Cardiac muscle cell (in vitro differentiated cells and primary cell): ENCODE measurements at places on chromosomes 7 and 10.
A peak's percentile ranks its signal among the peaks of the same experiment; 100 is the strongest.

DNA sequence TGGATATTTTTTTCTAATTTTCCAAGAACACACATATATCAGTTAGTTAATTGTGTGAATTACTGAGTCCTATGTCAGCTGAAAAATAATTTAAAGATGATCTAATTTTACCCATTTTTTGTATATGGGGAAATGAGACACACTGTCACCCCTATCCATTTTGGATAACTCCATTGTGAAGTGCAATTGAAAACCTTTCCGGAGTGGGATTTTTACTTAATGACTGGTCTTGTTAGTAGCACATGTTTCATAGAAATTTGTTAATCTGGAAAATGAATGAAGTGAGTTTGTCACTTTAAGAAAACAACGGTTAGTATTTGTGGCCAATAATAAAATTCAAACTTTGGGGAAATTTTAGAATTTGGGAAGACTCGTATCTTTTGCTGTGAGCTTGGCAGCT lies 2.0 kb downstream of the GARS1 start:
- peaks cover 12% of the 10 kb centered on the region for H3K4me1 ChIP-seq
- H3K27ac ChIP-seq: no peak overlapping the region
- H3K4me3 ChIP-seq: peak overlapping the region; percentile 90
- H3K27me3 ChIP-seq: no peaks in the 10 kb centered on the region
- no peak for DNase-seq
- peaks cover 24% of the 10 kb centered on the region for H3K36me3 ChIP-seq

GRCh38 chr7:115618676-115619075 lies 411.9 kb downstream of the TFEC start:
- no peak overlapping the region for H3K4me3 ChIP-seq
- H3K27ac ChIP-seq: no peak overlapping the region
- DNase-seq: no peak
- no peaks in the 10 kb centered on the region for H3K27me3 ChIP-seq
- H3K4me1 ChIP-seq: no peaks in the 10 kb centered on the region

- no peaks in the 10 kb centered on the region for H3K36me3 ChIP-seq
- no peak overlapping the region for H3K27ac ChIP-seq
- no peaks in the 10 kb centered on the region for H3K27me3 ChIP-seq
Measured at GRCh38 chr7:148049068-148049467, 541.5 kb upstream of the C7orf33 start.

DNA sequence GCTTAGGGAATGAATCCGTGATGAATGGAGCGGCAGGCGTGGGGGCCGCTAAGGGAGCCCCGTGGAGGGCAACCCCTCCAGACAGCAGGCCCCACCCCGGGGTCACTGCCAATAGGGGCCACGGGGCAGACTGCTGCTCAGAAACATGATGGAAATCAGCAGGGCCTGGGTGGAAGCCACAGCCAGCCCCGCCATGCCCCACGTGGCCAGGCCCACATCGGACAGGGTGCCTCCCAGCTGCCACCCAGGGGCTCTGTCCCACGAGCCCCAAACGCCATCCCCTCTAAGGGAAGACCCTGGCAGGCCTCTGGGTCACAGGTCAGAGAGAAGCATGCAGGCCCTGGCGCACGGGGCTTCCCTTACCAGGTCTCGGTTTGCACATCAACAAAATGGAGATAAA lies 28.4 kb downstream of the TNRC18 start:
- DNase-seq: no peak
- H3K27ac ChIP-seq: no peak overlapping the region
- no peaks in the 10 kb centered on the region for H3K36me3 ChIP-seq
- H3K27me3 ChIP-seq: no peaks in the 10 kb centered on the region
- no peak overlapping the region for H3K4me3 ChIP-seq
- no peaks in the 10 kb centered on the region for H3K4me1 ChIP-seq

DNA sequence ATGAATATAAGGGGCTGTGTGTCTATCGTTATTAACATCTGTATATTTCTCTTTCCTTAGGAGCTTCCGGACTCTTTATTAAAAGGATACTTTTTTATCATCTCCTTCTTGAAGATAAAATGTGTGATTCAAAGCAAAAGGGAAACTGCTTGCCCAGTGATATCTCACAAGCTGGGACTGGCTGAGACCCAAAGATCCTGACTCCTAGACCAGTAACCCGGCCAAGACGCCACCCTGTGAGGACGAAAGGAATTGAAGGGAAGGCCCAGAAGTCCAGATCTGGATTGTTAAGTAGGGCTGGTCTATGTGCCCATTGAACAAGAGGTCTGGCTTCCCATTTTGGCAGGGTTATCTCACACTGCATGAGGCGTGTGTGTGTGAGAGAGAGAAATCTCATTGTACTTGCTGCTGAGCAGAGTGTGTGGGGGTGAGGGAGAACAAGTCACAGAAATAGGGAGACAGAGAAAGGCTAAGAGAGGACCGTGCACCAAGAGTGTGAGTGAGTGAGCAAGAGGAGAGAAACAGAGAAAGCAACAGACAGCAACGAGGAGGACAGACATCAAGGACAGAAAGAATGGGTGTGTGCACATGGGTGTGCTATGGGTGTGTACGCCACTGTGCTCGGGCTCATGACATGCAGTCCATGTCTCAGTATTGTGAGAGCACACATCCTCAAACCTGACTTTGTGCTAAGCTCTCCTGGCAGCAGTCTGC lies 75.4 kb downstream of the PLXNA4 start:
- H3K4me1 ChIP-seq: peaks cover 10% of the 10 kb centered on the region
- no peaks in the 10 kb centered on the region for H3K27me3 ChIP-seq
- no peak overlapping the region for H3K27ac ChIP-seq
- no peaks in the 10 kb centered on the region for H3K36me3 ChIP-seq
- H3K4me3 ChIP-seq: no peak overlapping the region

DNA sequence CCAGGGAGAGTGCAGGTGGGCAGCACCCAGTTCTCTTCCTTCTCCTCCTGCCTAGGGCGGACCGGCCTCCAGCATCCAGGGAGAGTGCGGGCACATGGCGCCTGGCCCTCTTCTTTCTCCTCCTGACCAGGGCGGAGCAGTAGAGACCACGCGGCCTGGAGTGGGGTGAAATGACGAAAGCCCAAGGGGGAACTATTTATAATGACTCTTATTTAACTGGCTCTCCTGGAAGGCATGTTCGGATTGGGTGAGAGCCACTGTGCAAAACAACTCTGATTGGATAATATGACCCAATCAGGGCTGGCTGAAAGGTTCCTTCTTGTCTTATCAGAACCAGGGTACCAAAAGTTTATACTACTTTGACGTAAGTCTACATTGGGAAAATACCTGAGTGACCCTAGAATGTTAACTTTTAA lies 63.1 kb downstream of the ZNF37A start:
- no peak overlapping the region for H3K27ac ChIP-seq
- no peak overlapping the region for H3K4me3 ChIP-seq
- DNase-seq: no peak
- H3K27me3 ChIP-seq: no peaks in the 10 kb centered on the region
- no peaks in the 10 kb centered on the region for H3K4me1 ChIP-seq
- no peaks in the 10 kb centered on the region for H3K36me3 ChIP-seq

DNA sequence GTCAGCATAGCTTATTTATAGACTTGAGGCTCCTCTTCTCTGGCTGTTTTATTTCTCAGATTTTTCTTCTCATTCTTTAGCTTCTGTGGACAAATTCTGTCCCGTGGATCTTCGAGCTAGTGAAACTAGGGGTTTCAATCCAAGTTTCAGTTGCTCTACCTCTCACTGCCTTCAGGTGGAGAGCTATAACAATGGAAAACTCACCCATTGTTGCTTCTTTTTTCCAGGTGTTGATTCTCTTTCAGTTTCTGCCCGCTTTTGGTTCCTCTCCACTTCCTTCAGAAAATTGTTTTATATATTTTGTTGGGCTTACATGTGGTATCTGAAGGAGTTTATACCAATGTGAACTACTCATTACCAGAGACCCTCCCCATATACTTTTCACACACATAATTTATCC lies 266.1 kb downstream of the TCF7L2 start:
- no peaks in the 10 kb centered on the region for H3K36me3 ChIP-seq
- no peaks in the 10 kb centered on the region for H3K4me1 ChIP-seq
- H3K27ac ChIP-seq: no peak overlapping the region

DNA sequence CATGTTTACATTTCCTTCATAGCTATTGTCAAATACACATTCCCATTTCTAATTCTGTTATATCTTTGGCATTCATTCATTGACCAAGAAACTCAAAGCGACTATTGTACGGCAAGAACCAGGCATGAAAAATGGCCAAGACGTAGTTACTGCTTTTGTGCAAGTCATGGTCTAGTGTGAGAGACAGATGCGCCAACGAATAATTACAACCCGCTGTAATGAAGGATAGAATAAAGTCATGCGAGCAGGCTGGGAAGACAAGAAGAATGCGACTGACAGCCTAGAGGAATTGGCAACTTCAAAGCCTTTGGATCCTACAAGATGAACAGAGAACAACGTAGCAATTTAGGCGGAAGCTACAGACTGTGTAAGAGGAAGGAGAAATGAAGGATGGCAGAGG lies 221.2 kb downstream of the CALN1 start:
- no peak overlapping the region for H3K4me3 ChIP-seq
- no peak for DNase-seq
- no peak overlapping the region for H3K27ac ChIP-seq
- no peaks in the 10 kb centered on the region for H3K27me3 ChIP-seq
- no peaks in the 10 kb centered on the region for H3K36me3 ChIP-seq
- no peaks in the 10 kb centered on the region for H3K4me1 ChIP-seq

DNA sequence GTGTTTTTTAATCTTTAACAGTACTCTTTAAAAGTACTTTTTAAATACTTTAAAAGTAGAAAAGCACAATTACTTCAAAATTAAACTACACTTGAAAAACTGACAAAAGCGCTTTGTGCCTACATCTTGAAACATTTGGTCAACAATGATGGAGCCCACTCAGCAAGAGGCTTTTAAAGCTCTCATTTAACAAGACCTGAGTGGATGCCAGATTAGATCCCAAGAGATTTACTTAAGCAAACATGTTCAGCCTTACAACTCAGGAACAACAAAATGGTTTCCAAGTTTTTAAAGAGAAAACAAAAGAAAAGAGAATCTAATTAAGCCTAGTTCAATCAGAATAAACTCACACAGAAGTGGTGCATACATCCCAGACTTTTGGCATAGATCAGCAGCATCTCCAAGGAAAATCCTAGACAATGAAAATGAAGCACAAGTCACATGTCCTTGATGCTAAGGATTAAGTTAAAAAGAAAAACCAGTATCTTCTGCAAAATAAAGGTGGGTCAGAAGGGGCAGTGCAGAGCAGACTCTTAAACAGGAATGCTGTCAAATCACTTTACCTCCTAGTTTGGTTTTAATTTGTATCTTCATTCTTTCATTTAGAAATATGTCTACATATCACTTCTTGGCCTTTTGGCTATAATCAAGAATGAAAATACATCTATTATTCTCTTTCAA lies 26.2 kb downstream of the HIBADH start:
- H3K4me1 ChIP-seq: peaks cover 8% of the 10 kb centered on the region
- H3K27me3 ChIP-seq: no peaks in the 10 kb centered on the region
- peak; percentile 65 for DNase-seq

DNA sequence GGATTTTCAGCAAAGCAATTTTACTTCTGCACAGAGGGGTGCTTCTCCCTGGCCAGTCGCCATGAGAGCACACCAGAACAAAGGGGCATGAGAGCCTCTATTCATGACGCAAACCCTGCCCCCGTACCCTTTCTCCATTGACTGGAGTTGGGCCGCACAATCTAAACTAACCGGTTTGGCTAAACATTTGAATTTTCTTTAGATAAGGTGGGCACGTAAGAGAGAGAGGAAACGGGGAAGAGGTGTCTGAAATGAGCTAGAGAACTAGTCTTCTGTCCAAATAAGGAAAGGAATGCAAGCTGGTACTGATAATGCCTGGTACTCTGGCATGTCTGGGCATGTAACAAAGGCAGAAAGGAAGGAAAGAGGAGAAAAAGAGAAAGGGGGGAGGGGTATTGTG lies 13.2 kb upstream of the SCIN start:
- no peak overlapping the region for H3K4me3 ChIP-seq
- no peaks in the 10 kb centered on the region for H3K27me3 ChIP-seq
- no peaks in the 10 kb centered on the region for H3K4me1 ChIP-seq

DNA sequence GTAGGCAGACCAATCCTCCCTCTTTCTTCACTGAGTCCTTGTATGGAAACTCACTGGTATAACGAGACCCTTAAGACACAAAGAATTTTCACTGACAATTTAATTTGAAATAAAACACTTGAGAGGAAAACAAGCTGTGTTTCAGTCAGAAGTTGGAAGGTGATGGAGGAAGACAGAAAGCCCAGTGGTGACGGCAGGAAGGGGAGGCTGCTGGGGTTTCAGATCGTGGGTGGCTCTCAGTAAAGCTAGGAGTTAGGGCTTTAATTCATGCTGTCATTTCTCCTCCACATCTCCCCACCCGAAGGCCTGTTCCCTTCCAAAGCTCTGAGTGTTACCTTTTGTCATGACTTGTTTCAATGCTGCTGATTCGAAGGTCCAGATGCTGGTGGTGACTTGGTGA lies 605.2 kb upstream of the DPP6 start:
- H3K4me1 ChIP-seq: no peaks in the 10 kb centered on the region
- no peaks in the 10 kb centered on the region for H3K36me3 ChIP-seq
- H3K27ac ChIP-seq: no peak overlapping the region
- no peak for DNase-seq
- no peaks in the 10 kb centered on the region for H3K27me3 ChIP-seq
- H3K4me3 ChIP-seq: no peak overlapping the region

DNA sequence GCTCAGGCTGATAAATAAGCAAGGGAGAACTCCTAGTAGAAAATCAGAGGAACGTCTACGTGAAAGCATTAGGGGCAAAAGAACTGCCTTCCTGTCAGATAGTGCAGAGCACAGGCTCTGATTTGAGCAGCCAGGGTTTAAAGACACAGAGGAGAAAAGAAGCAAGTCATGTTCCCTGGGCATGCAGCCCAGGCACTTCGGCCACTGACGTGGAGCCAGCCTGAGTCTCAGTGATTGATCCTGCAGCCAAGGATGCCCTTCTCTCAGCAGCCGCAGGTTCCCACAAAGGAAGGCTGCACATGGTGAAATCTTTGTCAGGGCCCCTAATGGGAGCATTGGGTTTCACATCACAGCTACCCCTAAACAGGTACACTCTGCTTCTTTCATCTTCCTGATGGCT lies 161.7 kb upstream of the HPS1 start:
- no peaks in the 10 kb centered on the region for H3K36me3 ChIP-seq
- no peaks in the 10 kb centered on the region for H3K27me3 ChIP-seq
- H3K4me3 ChIP-seq: no peak overlapping the region
- peaks cover 2% of the 10 kb centered on the region for H3K4me1 ChIP-seq
- no peak for DNase-seq

GRCh38 chr7:20260223-20260622 lies 43.0 kb upstream of the MACC1 start:
- peaks cover 10% of the 10 kb centered on the region for H3K4me1 ChIP-seq
- H3K27ac ChIP-seq: no peak overlapping the region
- H3K27me3 ChIP-seq: no peaks in the 10 kb centered on the region
- DNase-seq: no peak

DNA sequence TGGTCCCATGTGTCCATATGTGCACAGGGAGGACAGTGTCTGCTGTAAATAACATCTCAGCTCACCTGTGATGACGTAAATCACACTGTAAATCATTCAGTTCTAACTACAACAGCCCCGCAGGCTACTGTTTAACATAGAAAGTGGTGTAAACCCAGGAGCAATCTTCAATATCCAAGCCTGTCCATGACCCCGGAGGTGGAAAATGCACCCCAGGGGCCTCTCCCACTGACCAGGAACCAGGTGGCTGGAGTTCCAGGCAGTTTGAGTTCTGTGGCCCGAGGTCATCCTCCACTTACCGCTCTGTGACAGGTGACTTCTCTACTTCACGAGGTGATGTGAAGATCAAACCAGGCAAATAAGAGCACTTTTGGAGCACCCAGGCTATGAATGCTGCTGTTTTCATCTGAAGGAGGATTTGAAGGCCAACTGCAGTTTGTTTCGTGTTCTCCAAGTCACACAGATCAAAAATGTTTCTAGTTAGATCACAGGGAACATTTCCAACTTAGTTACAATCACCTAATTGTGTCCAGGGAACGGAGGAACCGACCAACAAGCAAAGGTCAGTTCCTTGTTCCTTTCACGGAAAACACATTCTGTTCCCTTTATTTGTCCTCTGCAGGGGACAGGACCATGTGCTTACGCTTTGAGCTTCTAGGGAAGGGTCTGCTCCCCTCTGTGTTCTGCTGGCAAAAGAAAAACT lies 131.8 kb downstream of the WDR37 start:
- H3K27ac ChIP-seq: no peak overlapping the region
- DNase-seq: no peak
- no peak overlapping the region for H3K4me3 ChIP-seq
